ENCODE measurements at places on chromosomes 3 and 15.
A peak's percentile ranks its signal among the peaks of the same experiment; 100 is the strongest.

- DNase-seq: peak; percentile 55
Measured at GRCh38 chr3:123075359-123075758, 8.5 kb downstream of the PDIA5 start.

DNA sequence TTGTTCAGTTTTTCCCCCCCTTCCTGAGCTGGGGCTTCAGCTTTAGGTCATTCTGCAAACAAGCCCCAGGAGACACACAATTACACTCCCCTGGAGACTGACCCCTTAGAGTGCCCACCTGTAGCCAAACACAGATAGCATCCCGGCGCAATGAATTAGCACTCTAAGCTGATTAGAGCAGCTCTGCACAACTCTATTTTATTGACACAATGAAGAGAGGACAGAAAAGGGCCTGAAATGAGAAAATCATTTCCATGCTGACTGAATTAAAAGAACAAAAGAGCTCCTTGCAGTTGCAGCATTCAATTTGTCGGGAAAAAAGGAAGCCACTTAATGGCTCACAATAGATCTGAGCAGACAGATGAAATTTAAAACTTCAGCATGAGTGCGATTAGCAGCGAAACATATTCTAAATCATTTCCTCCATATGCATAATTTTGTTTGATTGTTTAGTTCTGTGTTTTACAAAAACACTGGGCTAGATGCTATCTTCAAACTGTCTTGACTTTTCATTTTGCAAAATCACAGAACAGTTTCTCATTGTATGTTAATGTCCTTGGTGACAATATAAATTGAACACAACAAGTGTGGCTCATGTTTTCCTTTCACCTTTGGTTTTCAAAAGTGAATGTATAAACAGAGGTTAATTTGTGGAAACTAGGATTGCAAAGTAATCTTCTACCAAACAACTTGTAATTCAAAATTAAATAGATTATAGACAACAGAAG, 308.6 kb downstream of the MECOM start:
- DNase-seq: no peak

DNA sequence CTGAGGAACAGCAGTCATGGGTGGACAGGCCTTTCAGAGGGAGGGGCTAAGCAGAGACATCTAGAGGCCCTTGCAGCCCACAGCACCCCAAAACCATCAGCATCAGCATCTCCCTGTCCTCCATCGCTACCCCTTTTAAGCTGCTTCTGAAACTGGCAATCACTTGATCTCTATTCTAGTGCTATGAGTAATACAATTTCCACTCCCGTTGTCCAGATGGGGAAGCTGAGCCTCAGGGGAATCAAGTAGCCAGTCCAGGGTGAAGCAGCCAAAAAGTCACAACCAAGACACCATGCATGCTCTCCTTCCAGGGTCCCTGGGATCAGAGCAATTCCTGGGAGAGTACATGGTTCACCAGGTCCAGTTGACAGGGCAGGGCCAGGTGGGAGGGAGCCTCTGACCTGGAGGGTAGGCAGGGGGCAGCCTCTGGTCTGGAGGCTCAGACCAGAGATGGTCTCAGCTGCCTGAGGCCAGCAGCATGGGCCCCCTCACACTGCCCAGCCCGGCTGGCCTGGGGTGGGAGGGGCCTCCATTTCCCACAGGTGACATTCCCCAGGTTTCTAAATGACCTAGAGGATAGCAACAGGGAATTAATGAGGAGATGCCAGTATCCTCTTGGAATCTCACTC, 30.0 kb downstream of the KLHL25 start:
- peak; percentile 34 for DNase-seq

DNA sequence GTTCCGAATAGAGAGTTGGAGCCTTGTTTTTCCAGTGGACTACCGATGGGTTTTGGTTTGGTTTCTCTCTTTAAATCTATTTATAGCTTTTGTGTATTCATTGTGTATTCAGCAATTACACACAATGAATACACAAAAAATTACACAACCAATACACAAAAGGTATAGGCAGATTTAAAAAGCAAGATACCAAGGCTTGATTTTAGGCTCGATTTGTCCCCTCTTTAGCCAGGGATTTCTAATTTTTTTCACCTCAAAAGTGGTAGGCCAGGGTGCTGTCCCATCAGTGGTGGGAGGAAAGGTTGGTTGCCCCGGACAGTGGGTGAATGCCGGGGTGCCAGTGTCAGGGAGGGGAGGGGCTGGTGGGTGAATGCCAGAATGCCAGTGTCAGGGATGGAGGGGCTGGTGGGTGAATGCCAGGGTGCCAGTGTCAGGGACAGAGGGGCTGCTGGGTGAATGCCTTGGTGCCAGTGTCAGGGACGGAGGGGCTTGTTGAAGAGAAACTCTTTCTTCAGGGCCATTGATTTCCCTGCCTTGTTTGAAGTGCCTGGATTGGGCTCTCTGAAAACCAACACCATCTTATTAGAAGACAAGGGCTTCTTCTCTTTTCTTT, 186.2 kb downstream of the GOLGA6L6 start:
- no peak for DNase-seq

- DNase-seq: peak; percentile 100
Measured at GRCh38 chr15:36428102-36428845, 151.2 kb upstream of the CDIN1 start.

DNA sequence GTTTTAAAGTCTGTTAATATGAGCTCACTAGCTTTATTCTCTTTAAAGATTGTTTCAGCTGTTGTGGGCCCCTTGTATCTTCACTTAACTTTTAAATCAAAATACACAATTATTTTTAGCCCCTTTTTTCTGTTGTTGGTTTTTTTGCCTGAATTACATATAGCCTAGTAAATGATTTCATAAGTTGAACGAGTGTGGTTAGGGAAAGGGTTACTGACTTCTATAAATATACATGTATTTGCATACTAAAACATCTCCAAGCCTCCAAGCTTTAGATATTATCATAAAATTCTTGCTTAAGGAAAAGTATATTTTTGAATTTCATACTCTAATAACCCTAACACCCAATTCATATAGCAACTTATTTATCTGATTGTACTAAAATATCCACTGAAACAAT, 73.2 kb upstream of the ARL6 start:
- no peak for DNase-seq

GRCh38 chr15:36468746-36469145, 110.7 kb upstream of the CDIN1 start:
- DNase-seq: peak; percentile 61

- DNase-seq: no peak
Measured at GRCh38 chr3:69532547-69533224, 146.8 kb upstream of the FRMD4B start.

DNA sequence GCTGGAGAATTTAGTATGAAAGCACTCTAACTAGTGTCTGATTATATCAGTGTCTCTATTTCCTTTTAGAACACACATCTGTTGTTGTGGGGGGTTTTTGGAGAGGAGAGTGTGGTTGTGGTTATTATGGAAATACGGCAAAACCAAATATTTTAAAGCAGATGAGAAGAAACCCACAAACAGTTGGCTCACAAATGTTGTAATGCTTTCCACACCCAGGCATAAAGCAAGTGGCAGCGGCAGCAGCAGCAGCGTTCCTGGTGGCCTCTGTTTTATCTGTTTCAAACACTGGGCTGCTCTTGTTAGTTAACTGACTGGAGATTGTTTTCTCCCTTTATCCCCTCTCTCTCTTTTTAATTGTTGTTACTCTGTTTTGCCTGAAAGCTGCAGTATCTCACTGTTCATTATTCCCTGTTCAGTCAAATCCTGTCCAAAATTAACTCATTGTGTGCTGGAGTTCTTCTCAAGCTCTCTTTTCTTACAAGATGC, 1045.5 kb upstream of the NR2F2 start:
- DNase-seq: peak; percentile 19

DNA sequence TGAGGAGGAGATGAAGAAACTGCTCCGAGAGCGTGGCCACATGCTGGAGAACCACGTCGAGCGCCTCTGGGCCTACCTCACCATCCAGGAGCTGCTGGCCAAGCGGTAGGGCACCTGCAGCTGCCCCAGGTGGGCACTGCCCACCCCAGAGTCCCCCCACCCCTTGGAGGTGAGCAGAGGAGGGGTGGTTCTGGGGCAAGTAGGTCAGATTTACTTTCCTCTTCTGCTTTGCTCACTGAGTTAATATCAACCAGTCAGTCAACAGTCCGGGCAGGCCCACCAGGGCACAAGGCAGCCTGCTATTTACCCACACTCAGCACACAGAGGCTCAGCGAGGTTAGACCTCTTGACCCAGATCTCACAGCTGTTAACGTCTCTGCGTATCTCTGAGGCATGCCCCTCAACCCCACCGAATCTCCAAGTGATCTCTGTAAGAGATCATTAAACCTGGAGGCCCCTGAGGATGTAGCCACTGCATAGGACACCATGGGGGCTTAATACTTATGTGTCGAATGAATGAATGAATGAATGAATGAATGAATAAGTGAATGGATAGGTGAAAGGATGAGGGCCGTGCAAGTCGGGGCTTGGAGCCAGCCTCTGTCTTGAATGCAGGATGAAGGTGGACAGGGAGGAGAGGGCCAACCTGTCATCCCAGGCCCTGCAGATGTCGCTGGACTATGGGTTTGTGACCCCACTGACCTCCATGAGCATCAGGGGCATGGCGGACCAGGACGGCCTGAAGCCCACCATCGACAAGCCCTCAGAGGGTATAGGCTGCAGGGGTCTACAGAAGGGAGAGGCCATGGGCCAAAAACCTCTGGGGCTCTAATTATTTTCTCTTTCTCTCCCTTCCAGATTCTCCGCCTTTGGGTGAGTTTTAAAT, 8.0 kb upstream of the ITIH3 start:
- no peak for DNase-seq

DNA sequence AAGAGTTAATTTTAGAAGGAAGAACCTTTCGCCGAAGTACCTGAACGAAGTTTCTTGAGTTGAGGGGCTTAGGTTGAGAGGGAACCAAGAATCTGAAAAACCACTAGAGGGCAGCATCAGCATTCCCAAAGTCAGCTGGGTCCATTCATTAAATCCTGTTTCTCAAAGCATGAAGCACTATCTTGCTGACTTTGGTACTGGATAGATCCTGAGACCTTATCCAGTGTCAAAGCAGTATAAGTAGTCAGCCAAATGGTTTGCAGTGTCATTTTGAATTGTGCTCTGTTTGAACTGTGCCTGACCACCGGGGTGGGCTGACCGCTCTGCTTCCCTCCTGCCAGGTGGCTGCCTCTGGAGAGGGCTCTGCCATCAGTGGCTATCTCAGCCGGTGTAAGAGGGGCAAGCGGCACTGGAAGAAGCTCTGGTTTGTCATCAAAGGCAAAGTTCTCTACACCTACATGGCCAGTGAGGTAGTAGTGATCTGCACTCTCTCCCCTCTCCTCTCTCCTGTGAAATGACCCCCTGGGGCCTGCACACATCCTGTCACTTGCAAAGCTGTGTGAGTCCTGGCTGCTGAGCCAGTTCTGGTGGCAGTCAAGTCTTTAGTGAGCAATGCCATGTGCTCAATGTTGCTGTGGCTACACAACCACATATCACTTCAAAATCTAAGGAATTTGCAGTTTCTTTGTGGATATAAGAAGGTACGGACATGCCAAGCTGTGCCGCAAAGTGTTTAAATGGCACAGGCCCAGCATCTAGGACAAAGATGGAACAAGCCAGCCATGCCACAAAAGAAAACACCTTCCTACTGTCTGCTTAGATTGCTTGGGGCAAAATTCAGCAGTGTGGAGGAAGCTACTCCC, 21.4 kb upstream of the NR2C2 start:
- DNase-seq: peak; percentile 58

DNA sequence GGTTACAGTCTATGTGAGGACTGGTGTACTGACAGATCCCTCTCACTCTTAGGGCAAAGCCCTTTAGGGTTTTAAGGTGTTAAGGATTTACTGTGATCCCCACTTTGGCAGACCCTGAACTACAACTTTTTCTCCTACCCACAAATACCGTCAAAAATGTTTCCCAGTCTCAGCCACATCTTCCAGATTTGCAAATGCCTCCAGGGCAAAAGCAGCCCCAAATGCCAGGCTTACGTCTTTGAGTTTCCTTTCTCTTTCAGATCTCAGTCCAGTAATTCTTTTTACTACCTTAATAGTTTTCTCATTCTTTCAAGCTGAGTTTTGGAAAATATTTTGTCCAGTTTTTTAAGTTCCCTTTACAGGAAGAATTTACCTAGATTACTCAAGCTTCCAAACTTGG, 13.4 kb upstream of the ITGA11 start:
- no peak for DNase-seq

- DNase-seq: no peak
Measured at GRCh38 chr15:71889385-71889784, 79.0 kb downstream of the NR2E3 start.

- peak; percentile 41 for DNase-seq
Measured at GRCh38 chr3:28050885-28051284, 190.5 kb upstream of the CMC1 start.

- no peak for DNase-seq
Measured at GRCh38 chr15:94524565-94524964, 293.2 kb downstream of the MCTP2 start.

DNA sequence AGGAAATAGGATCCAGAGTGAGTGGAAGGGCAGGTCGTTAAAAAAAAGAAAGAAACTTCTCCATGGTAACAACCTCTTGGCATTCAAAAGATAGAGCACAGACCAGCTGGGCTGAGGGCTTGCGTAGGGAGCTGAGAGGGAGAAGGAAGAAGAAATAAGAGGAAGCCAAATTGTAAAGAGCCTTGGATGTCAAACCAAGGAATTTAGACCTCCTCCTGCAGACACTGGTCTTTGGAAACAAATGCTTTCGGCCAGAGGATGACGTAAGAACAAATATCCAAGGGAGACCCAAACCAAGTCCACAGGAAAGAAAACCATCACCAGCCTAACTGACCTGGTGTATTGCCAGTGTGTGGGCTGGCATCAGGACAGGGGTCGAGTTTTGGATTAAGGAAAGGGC, 155.2 kb downstream of the UACA start:
- no peak for DNase-seq

DNA sequence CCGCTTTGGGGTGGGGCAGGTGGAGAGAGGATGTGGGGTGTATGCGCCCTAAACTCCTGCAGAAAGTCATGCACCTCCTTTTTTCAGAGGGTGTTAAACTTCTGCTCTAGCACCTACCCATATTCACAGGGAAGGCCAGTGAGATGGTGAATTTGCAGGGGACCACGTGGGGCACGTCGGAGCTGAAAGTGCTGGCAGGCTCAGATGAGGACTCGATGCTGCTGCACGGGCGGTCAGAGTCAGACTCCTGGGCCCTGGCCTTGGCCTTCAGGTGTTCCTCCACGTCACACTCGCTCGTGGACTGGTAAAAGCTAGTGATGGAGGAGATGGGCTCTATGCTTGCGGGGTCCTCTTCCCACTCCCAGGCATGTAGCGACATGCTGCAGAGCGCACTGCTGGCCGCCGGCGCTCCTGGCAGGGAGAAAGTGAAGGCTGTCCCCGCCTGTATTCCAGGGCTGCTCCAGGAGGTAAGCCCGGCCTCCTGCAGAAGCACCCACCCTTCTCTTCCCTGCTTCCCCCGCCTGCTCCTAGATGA, 883 bp downstream of the CFAP92 start:
- no peak for DNase-seq

Data from fibroblast of skin of back (primary cell).